ENCODE measurements at places on chromosomes 13 and 19. TPM values are rescaled to one million over a fixed set of nuclear protein-coding genes. Genes with fewer than 3 reads are reported as not detected.

DNA sequence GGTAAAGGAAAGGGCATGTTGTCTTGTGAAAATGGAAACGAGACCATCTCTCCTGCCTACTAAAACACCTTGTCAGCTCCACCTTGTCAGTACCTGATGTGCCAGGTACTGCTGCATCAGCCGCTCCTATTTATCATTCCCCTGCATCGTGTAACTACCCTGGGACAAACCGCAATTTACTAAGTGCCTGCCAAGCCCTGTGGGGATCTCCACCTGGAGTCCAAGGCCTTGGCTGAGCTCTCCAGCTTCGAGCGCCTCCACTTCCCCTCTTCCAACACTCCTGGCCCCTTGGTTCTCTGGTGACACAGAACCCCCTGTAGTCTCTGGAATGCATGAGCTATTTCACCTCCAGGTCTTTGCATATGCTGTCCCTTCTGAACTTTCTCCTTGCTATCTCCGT is 25.9 kb upstream of the CCNP start:
- peaks cover 13% of the 10 kb centered on the region for H3K4me1 ChIP-seq
- no peaks in the 10 kb centered on the region for H3K27me3 ChIP-seq
- peaks cover 14% of the 10 kb centered on the region for H3K36me3 ChIP-seq
- no peak for DNase-seq
- no peak overlapping the region for H3K4me3 ChIP-seq

DNA sequence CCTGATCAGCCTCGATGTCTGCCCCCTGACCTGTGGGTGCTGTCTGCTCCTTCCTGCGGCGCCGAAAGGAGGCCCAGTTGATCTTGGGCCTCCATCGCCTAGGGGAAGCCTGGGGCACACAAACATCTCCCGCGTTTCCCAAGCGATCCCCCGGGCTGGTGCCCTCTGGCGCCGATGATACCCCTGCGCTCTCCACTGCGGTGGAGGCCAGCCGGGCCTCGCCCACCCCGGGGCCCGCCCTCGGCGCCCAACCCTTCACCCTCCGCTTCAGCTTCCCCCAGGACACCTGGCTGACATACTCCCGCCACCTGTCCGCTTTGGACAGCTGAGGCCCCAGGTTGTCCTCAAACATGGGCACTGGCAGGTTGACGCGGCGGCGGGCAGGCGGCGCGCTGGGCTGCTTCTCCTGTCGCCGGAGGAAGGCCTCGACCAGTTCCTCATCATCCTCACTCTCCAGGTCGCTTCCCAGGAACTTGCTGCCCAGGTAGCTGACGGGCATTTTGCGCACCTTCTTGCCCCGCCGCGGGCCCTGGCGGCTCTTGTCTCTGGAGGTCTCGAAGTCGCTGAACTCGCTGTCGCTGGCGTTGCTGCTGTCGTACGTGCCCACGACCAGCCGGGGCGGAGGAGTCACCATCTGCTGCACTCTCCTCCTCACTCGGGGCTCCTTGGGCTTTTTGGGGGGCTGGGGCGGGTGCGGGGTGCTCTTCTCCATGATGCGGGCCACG is 1.3 kb downstream of the CCDC8 start:
- H3K36me3 ChIP-seq: no peaks in the 10 kb centered on the region
- no peak overlapping the region for H3K27ac ChIP-seq
- H3K4me1 ChIP-seq: peaks cover 5% of the 10 kb centered on the region
- H3K27me3 ChIP-seq: peaks cover 95% of the 10 kb centered on the region
- no peak overlapping the region for H3K4me3 ChIP-seq

DNA sequence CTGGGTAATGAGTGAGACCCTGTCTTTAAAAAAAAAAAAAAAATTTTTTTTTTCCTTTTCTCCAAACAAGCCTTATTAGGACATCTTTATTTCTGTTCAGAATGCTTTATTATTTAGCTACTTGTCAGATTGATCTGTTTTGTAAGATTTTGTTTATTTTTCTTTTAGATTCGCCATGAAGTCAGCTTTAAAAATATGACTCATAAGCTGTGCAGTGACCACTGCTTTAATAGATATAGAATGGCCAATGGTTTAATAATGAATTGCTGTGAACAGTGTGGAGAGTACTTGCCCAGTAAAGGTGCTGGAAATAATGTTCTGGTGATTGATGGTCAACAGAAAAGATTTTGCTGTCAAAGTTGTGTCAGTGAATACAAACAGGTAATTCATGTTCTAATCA is 47.7 kb downstream of the ZMYM2 start:
- peaks cover 8% of the 10 kb centered on the region for H3K4me1 ChIP-seq
- peaks cover 38% of the 10 kb centered on the region for H3K36me3 ChIP-seq
- H3K27ac ChIP-seq: no peak overlapping the region
- H3K4me3 ChIP-seq: no peak overlapping the region
- no peaks in the 10 kb centered on the region for H3K27me3 ChIP-seq

DNA sequence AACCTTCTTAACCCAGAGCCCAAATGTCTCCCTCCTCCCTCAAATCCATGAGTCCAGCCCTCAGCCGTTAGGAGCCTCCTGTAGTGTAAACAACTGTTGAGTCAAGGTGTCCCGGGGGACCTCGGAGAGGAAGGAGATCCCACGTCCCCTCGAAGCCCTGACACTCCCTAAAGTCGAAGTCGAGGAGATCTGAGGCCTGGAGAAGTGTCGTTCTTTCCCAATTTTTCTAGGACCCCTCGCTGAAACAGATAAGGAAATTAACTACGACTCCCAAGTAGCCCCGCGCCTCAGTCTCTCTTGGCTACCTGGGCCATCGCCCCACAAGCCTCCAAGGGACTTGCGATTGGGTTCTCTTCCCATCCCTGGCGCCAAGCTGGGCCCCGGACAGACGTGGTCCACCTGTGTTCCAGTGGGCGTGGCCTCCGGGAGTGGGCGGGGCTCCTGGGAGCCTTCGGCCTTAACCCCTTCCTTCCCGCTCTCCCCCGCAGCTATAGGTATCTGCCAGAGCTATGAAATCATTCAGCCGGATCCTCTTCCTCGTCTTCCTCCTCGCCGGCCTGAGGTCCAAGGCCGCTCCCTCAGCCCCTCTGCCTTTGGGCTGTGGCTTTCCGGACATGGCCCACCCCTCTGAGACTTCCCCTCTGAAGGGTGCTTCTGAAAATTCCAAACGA is 869 bp downstream of the GFY start:
- no peak overlapping the region for H3K27ac ChIP-seq
- peak; percentile 40 for DNase-seq
- H3K36me3 ChIP-seq: no peaks in the 10 kb centered on the region
- H3K4me3 ChIP-seq: no peak overlapping the region
- peaks cover 39% of the 10 kb centered on the region for H3K4me1 ChIP-seq
- peaks cover 97% of the 10 kb centered on the region for H3K27me3 ChIP-seq

GRCh38 chr13:61286148-61286745 is 129.4 kb downstream of the PCDH20 start:
- no peak overlapping the region for H3K4me3 ChIP-seq
- H3K27ac ChIP-seq: no peak overlapping the region
- H3K36me3 ChIP-seq: no peaks in the 10 kb centered on the region
- no peaks in the 10 kb centered on the region for H3K4me1 ChIP-seq
- no peaks in the 10 kb centered on the region for H3K27me3 ChIP-seq

GRCh38 chr19:37227996-37228395 is 10.0 kb downstream of the ZNF383 start:
- H3K36me3 ChIP-seq: peaks cover 83% of the 10 kb centered on the region
- H3K4me3 ChIP-seq: no peak overlapping the region
- DNase-seq: peak; percentile 37

GRCh38 chr19:49340069-49340864 is 5.1 kb downstream of the CD37 start:
- H3K27ac ChIP-seq: peak overlapping the region; percentile 59
- no peaks in the 10 kb centered on the region for H3K27me3 ChIP-seq
- peaks cover 28% of the 10 kb centered on the region for H3K4me1 ChIP-seq
- H3K4me3 ChIP-seq: no peak overlapping the region
- no peak for DNase-seq
- peaks cover 24% of the 10 kb centered on the region for H3K36me3 ChIP-seq

GRCh38 chr19:17125062-17125727 is 49.6 kb downstream of the MYO9B start:
- no peak for DNase-seq

GRCh38 chr13:66655847-66656454 is 574.2 kb downstream of the PCDH9 start:
- no peaks in the 10 kb centered on the region for H3K36me3 ChIP-seq
- no peak overlapping the region for H3K27ac ChIP-seq
- DNase-seq: no peak
- H3K4me1 ChIP-seq: no peaks in the 10 kb centered on the region

DNA sequence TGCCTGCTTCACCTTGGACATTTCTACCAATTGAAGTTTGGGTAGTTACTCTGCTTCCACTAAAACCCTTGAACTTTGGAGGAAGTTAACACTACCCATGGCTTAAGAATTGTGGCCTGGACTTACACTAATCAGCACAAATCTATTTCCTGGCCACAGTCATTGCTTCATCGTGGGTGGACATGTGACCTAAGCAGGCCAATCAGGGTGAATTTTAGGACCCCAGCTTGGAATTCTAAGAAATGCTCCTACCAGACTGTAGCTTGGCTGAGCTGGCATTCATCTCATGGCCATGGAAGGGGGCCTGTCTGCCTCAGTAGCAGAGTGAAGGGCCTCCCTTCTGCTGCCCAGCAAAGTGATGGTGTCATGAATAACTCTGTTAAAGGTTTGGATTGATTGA is 58.3 kb upstream of the SLC15A1 start:
- DNase-seq: no peak
- no peak overlapping the region for H3K27ac ChIP-seq
- H3K4me1 ChIP-seq: no peaks in the 10 kb centered on the region
- no peaks in the 10 kb centered on the region for H3K27me3 ChIP-seq
- H3K36me3 ChIP-seq: peaks cover 4% of the 10 kb centered on the region
- H3K4me3 ChIP-seq: no peak overlapping the region

Gene KLK14
- 0.31 TPM for total RNA-seq

Gene ELAVL3
- total RNA-seq: not detected

Gene NLRP4
- not detected for total RNA-seq

Gene ZNF221
- total RNA-seq: 1.6 TPM

Gene ADM5
- 12.0 TPM for total RNA-seq

Gene TIMM44
- 125 TPM for total RNA-seq

Gene PIAS4
- 24.0 TPM for total RNA-seq

Gene ZFP14
- 1.2 TPM for total RNA-seq

Gene TMEM143
- 15.5 TPM for total RNA-seq
